ENCODE measurements at places on chromosomes 7 and 10.
A peak's percentile ranks its signal among the peaks of the same experiment; 100 is the strongest.

GRCh38 chr7:140322759-140323158, 75.6 kb downstream of the SLC37A3 start:
- no peak for DNase-seq

DNA sequence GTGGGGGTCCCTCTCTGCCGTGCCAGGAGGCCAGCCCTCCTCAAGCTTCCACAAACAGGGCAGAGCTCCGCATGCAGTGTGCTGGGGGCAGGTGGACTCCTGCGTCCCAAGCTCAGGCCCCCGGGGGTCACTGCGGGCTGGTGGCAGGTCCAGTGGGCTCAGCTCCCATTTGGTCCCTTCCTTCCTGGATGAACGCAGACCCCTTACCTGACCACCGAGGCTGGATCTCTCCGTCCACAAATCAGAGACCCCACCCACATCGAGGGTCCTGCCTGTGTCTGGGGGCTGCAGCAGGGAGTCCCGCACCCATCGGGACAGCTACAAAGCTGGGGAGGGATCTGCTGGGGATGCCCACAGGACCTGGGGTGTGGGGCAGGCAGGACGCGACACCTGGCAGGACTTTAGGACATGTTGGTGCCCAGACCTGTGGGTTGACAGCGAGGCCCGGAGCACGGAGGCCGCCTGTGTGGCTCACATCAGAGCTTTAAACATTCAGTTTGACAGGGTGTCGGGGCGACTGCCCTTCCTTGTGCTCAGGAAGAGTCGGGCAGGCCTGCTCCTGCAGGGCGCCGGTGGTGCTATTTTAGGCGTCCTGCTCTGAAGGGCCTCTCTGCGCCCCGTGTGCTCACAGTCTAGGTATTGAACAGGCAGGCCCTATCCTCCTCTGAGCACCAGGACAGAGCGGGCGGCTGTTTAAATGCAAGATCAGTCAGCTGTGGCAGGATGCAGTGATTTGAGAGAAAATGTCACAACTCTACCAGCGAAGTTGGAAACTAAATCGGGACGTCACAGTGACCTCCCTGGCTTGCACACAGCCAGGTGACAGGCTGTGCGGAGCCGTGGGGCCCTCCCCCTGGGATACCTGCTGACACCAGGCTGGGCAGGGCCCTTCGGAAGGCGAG, 15.9 kb upstream of the CFAP46 start:
- no peak for DNase-seq

- DNase-seq: no peak
These were observed 33.8 kb upstream of the COMTD1 start for GRCh38 chr10:75269605-75270004.

DNA sequence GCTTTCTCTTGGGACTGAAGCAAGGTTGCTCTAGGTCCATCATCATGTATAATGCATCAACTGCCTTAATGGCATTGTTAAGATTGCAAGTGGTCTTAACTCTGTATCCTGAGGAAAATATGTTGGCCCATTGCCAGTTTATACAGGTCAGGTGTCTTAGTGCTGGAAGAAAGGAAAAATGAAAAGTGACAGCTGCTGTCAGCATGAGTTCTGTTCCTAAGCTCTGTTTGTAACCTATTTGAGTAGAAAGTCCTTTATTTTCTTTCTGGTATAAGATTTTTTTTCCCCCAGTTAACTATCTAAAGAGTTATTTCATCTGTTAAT, 127.2 kb downstream of the SRI start:
- DNase-seq: no peak

DNA sequence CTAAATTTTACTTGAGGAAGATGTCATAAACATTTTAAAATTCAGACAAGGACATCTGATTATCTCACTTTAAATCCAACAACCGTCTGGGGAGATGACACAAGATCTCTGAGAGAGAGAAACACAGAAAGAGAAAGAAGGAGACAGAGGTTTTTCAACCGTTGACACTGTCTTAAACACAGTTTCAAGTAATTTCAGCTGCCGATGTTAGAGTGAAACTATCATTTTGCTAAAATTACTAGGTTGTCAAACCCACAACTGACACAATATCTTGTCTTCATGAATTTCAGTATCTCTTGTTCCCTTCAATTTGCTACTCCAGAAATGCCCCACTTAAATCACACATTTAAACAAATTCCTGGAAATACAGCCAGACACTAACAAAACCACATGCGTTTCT, 174.8 kb downstream of the RAPGEF5 start:
- DNase-seq: no peak

DNA sequence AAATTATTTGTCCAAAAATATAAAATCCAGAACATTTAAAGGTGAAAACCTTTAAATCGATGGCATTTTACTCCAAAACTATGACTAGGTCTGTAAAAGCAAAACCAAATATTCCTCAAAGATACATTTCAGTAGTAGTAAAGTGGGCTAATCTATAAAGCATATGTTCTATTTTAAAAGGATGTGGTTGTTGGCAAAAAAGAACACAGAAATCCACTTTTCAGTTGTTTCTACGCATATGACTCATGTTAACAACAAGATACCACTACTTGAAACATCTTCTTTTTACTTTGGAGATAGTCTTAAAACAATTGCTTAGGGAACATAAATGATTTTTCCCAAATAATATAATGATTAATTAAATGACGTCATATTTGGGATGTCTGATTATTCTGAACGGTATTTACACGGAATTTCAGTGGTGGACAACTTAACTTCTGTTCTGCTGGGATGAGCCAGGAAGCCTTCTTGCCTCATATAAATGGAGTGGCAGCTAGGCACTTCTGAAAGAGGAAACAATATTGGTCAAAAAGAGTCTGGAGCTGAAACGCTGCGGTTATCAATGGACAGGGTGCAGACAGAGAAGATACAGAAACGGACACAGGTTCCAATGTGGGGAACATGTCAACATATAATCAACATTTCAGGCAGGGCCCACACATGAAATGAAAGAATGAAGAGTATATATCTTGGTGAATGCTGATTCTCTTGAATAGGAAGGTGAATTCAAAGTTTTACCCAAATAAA, 78.5 kb downstream of the ETV1 start:
- DNase-seq: no peak

GRCh38 chr10:127417686-127418401, 131.3 kb upstream of the NPS start:
- no peak for DNase-seq

GRCh38 chr10:73872190-73872710, 2.1 kb downstream of the CAMK2G start:
- no peak for DNase-seq

- DNase-seq: no peak
These were observed 26.7 kb downstream of the SHH start for GRCh38 chr7:155785536-155785935.

DNA sequence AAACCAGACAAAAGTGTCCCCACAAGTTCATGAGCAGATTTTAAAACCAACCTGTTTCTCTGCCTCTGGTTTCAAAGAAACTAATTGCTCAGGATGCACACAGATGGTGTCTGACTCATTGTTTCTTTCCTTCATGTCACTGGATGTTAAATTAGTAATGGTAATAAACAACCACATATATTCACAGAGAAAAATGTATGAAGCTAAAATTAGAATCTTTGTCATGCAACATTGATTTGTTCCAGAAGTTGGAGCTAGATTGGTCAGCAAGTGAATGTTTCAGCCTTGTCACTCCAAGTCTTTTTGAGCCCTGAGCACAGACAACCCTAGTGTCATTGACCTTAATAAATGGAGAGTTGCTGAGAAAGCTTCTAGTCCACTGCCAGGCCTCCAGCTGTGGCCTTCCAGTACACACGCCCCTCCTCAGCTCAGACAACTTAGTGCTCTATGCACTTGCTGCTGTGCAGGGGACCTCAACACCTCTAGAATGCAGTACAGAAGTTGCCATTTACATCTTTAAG, 175.9 kb downstream of the CCDC71L start:
- DNase-seq: no peak

DNA sequence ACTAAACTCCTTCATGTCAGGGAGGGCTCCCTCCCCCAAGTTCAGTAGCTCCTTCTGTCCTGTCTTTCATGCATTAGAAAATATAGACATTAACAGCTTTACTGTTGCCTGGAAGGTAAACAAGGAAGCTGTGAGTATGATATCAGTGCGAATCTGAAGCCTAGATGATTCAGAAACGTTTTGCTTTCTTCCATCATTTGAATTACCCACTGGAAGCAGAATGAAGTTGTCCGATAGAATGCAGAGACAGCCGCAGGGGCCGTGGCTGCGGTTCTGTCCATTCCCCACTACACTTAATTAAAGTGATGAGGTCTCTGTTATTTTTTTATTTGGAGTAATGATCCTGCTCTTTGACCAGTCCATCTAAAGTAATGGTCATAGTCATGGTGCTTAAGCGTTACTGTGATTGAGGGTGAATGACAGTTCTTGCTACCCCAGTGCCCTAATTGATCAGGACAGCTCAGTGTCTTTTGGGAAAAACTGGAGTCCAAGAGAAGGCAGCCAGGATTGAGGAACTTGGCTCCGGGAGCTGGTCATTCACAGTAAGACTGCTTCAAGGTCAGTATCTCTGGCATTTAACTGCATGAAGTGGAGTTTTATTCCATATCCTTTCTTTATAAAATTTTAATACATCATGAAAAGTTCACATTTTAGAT, 69.9 kb downstream of the PTPRE start:
- no peak for DNase-seq

DNA sequence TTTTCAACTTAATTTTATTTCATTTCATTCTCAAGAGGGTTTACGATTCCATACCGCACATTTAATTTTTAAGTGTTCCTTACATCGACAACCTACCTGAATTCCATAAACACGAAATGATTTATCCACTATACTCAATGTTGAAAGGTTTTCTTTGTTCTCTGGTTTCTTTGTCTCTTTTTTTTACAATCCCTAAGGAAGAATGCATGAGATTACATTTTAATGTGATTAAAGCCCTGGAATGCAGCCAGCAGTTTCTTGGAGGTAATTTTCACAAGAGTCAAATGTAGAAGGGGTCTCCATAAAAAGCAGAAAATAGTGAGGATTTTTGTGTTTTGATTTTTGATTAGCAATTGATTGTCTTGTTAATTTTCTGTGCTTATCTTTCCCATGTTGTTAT, 59.2 kb upstream of the ADCY1 start:
- DNase-seq: no peak

DNA sequence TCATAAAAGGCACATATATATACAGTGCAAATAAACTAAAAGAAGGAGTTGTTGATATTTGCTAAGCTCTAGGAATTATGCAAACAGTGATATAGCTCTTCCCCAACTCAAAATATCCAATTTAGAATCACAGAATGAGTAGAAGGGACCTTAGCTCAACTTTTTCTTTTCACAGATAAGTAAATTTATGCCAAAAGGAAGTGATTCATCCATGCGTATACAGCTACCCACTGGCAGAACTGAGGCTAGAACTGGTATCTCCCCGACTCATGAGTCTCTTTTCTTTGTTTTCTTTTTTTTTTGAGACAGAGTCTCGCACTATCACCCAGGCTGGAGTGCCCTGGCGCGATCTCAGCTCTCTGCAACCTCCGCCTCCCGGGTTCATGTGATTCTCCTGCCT, 54.2 kb upstream of the SVIL start:
- peak; percentile 4 for DNase-seq

DNA sequence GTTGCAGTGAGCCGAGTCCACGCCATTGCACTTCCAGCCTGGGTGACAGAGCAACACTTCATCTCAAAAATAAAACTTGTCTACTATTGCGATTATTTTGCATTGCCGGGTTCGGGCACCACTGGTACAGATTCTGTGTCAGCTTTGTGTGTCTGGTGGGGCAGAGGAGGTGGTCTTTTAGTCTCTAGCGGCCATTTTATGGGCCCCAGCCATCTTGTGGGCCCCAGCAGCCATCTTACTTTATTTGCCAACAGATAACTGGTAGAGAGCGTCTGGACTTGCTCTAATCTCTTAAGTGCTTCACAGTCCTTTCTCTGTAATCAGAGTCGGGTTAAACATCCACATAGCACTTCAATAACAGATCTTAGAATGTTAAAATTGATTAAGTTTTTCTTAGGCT, 4.9 kb downstream of the BUD23 start:
- DNase-seq: no peak

GRCh38 chr10:11789306-11789705, 33.9 kb upstream of the PROSER2 start:
- DNase-seq: no peak

- DNase-seq: no peak
These were observed 12.0 kb downstream of the FXYD4 start for GRCh38 chr10:43383204-43383971.

DNA sequence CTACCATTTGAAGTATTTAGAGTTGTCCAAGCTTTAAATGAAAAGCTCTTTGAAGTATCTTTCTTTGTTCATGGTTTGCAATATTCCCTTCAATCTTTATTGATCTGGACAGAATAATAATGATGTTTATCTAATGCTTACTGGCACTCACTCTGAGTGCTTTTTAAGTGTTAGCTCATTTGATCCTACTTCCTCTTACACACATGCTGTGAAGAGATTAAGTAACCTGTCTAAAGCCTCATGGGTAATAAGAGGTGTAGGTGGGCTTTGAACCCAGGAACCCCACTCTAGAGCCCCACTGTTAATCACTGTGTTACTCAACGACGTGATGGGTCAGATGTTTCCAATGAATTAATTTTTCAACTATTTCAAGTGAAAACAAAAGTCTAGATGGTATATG, 31.1 kb upstream of the ADD3 start:
- no peak for DNase-seq

DNA sequence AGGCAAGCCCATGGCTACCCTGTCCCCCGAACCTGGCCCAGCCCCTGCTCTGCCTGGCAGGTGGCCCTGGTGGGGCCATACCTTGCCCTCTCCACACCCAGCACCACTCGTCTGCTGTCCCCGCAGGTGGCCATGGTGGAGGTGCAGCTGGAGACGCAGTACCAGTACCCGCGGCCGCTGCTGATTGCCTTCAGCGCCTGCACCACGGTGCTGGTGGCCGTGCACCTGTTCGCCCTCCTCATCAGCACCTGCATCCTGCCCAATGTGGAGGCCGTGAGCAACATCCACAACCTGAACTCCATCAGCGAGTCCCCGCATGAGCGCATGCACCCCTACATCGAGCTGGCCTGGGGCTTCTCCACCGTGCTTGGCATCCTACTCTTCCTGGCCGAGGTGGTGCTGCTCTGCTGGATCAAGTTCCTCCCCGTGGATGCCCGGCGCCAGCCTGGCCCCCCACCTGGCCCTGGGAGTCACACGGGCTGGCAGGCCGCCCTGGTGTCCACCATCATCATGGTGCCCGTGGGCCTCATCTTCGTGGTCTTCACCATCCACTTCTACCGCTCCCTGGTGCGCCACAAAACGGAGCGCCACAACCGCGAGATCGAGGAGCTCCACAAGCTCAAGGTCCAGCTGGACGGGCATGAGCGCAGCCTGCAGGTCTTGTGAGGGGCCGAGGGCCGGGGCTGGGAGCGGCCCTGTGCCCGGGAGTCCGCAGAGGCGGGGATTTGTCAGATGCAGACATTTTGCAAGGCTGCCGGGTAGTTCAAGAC, 13.2 kb downstream of the ORAI2 start:
- no peak for DNase-seq

All from CD4-positive, alpha-beta T cell treated with Interferon alpha-2 for 1 hour (primary cell).